Common myeloid progenitor, CD34-positive (primary cell): ENCODE measurements at places on chromosomes 11 and 22.

DNA sequence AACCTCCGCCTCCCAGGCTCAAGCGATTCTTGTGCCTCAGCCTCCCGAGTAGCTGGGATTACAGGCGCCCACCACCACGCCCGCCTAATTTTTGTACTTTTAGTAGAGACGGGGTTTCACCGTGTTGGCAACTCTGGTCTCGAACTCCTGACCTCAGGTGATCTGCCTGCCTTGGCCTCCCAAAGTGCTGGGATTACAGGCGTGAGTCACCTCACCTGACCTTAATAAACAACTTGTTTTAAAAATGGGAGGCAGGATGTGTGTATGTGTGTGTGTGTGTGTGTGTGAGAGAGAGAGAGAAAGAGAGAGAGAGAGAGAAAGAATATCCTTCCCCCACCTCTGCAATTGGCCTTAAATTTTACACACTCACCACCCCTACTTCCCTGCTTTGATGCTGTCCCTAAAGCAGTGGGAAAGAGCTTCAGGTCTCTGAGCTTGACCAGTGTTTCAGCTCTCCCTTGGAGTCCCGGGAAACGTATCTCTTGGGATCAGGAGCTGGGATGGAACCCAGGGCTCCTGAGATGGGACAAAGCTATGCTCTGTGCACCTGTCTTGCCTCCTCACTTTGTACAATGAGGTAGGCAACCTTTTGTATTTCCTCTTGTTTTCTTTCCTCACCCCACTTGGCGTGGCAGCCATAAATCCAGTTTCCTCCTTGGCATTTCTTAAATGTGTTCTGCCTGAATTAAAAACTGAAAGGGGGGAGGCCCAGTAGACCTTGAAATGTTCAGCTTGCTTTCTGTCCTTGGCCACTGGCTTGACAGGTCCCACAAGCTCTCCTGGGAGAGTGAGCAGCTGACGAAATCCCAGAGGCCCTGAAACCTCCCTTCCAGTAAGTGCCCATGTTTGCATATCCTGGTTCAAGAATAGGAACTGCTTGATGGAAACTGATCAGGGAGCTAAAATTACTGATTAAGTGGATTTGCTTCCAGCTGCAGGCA is 17.8 kb upstream of the XBP1 start:
- no peak for DNase-seq

DNA sequence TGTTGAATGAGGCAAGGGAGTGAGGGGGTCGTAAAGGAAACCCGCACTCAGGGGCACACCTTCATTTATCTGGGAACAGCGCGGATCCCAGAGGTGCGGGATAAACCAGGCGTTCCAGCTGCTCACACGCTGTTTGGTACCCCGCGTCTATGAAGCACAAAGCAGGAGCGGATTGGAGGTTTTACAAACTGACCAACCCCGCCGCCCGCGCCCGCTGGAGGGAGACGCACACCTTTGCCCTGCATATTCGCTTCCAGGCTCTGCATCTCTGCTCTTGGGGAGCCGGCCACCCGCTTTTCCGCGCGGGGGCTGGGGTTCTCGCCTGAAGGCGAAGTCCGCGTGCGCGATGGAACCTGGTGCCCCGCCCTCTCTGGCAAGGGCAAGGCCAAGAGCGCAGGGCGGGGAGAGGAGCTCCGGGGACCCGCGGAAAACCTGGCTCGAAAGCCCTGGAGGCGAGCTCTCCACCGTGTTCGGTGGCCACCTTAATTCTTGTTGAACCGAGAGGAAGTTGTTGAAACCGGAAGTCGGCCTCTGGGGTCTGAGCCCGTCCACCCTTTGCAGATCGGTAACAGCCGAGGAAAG is 6.8 kb upstream of the ALX4 start:
- DNase-seq = peak; percentile 34

DNA sequence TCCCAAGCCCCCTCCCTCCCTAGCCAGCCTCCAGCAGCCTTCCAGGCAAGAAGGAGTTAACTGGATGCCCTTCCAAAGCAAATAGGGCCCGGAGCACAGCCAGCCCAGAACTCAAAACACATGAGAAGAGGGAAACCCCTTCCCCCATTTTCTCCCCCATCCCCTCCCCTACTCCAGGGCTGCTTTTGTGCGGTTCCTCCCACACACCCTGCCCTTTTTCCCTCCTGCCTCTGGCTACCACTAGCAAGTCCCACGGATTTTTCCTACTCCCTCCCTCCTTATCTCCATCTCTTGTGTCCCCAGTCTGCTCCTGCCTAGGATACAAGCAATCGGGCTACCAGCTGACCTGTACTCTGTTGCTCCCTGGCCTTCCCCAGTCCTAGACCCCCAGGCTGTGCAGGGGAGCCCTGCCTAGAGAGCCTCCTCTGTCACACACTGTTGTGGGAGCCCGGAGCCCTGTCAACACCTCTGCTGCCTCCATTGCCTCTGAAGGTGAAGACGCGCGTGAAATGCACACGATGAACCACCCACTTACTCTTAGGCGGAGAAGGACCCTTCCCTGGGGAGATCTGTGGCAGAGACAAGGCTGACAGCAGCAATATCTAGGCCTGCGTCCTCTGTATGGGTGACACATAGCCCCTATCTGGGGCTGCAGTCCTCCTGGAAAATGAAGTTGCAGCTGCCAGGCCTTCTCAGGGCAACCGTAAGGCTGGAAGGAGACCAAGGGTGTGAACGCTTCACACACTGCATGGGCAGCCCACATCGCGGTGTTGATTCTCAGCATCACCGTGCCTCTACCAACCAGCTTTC is 282.8 kb downstream of the MN1 start:
- DNase-seq = no peak

DNA sequence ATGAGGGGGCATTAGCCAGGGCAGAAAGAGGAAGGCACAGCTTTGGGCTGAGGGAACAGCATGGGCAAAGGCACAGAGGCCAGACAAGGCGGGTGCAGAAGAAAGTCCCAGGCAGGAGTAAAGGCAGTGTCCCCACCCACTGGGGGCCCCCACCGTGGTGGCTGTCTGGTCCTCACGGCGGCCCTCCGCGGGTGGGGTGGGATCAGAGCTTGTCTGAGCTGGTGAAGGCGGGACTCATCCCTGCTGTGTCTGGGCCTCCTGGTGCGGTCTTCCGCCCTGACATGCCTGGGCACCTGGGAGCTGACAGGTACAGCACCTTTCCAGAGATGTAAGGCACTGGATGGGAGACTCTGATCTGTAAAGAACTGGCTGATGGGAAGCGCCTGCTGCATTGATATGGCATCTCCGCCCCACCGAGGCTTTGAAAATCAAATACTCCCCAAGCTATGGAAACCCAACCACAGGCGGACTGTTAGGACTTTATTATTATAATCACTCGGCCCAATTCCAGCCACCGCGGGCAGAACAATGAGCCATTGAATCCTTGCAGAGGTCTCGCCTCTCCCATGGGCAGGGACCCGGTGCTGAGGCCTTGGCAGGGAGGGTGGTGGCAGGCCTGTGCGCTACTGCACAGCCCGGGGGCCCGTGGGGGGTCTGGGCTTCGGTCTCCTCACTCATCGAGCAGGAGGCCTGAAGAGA is 14.2 kb upstream of the GNB1L start:
- DNase-seq = no peak

GRCh38 chr11:102192349-102193066 is 82.3 kb downstream of the YAP1 start:
- no peak for DNase-seq

GRCh38 chr11:10864688-10865087 is 6.8 kb upstream of the ZBED5 start:
- no peak for DNase-seq

DNA sequence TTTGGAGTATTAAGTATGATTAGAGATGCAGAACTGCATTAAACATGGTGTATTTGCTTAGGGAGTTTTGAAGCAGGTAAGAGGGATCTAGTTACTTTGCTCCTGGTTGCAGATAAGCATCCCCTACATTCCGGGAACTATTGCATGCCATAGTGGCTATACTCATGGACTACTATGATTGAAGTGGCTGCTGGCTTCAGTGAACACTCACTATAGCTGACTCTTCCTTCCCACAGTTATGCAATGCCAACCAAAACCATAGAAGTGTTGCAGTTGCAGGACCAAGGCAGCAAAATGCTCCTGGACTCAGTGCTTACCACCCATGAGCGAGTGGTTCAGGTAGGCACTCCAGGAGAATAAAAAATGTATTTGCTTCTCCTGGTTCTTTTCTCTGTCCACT is 17.0 kb downstream of the COA4 start:
- DNase-seq = no peak

DNA sequence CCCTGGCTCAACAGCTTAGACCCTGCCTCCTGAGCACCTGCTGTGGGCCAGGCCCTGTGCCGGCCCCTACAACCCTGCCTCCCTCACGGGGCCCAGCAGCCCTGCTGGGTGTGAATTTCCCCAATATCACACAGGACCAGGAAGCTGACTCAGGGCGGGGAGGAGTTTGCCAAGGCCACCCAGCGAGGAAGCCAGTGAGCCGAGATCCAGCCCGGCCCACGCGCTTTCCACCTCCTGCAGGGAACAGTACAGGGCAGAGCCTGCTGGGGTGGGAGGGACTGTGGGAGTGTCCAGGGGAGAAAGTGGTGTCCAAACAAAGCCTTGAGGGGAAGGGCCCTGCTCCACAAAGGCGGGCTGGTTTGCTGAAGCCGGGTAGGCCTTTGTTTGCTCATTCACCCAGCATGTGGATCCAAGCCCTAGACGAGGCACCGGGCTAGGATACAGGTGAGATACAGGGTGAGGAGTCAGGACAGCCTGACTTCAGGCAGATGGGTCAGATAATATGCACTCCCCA is 26.8 kb downstream of the RPL3 start:
- peak; percentile 41 for DNase-seq

DNA sequence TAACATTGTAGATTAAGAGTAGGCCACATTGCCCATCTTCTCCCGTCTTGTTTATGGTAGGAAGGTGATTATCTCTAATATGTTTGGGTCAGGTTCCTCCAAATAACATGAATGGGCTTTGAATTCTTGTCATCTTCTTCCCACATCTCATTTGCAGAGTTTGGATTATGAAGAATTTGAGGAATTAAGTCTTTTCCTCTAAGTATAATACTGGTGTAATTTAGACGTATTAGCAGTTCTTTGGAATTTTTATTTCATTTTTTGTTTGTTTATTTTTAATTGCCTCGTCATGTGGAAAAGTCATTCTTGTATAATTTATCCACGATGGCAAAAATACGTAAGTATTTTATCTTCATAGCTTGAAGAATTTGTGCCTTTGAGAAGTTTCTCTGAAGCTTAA is 73.4 kb downstream of the ARHGEF12 start:
- no peak for DNase-seq

- DNase-seq = no peak
Measured at GRCh38 chr11:67270256-67271204, 4.3 kb downstream of the GRK2 start.

GRCh38 chr11:10692531-10693115 is 932 bp downstream of the IRAG1 start:
- no peak for DNase-seq

DNA sequence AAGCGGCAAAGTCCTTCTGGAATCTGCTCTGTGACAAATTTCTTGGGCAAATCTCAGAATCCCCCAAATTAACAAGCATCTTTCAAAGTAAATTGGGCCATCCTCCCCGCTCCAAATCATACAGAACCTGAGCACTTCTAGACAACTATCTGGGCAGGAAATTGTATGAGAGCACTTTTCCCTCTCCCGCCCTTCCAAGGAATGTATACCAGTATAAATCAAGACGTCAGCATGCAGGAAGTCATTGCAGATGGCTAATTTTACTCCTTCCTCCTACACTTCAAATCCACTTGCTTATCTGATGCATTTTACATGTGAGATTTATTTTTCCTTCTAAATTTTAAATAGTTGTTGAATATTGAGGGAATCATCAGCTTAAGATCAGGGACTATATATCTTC is 52.1 kb downstream of the NTM start:
- DNase-seq = no peak

DNA sequence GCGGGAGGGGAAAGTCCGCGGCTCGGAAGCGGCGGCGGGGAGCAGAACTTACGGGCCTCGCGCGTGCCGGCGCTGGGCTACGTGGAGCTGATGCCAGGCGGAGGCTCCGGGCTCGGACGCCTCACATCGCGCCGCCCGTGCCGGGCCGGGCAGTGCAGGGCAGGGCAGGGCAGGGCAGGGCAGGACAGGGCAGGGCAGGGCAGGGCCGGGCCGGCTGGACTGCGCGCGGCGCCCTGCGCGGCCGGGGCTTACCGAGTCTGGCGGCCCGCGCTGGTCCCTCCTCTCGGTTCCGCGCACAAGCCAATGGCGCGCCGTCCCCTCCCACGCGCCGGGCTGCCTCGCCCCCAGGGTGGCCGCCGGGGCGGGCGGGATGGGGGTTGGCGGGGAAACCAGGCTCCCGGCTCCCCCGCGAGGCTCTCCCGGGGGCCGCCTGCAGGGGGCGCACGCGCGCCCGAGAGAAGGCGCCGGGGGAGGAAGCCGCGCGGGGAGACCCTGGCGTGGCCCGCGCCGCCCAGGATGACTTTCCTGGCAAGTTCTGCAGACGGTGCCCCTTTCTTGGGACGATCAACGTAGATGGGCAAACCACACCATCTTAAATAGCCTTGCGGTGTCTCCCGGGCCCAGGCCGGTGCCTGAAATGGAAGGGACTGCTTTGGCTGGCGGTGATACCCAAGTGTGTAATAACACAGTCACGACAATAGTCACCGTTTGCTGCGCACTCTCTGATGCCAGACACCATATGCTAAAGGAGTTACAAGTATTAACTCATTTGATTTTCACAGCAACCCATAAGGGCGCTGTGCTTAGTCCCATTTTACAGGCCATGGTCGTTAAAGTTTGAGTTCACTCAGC is at the start of gene TP53I11:
TP53I11 (minus strand) TSS at position 259 of the 852 bp plus-strand sequence. CDS start 12,548 bp downstream, outside the sequence.
- peak; percentile 50 for DNase-seq

- DNase-seq = no peak
Measured at GRCh38 chr11:24264868-24265267, 232.0 kb upstream of the LUZP2 start.

- no peak for DNase-seq
Measured at GRCh38 chr11:61901397-61901796, 10.1 kb upstream of the FADS3 start.

GRCh38 chr11:62127426-62127825 is 3.6 kb downstream of the INCENP start:
- DNase-seq = no peak

GRCh38 chr11:64769283-64769682 is 9.1 kb downstream of the SF1 start:
- DNase-seq = no peak
